NCI-H526 treated with DMSO at 0.1 percent for 48 hours (cell line): ENCODE measurements at places on chromosomes 7 and 10.

- DNase-seq = no peak
These were observed 9.9 kb downstream of the ARHGAP22 start for GRCh38 chr10:48594803-48595538.

GRCh38 chr7:95511716-95512260, 26.0 kb downstream of the ASB4 start:
- peak; percentile 45 for DNase-seq

GRCh38 chr7:22363756-22364422, 6.9 kb upstream of the RAPGEF5 start:
- DNase-seq = peak; percentile 96

DNA sequence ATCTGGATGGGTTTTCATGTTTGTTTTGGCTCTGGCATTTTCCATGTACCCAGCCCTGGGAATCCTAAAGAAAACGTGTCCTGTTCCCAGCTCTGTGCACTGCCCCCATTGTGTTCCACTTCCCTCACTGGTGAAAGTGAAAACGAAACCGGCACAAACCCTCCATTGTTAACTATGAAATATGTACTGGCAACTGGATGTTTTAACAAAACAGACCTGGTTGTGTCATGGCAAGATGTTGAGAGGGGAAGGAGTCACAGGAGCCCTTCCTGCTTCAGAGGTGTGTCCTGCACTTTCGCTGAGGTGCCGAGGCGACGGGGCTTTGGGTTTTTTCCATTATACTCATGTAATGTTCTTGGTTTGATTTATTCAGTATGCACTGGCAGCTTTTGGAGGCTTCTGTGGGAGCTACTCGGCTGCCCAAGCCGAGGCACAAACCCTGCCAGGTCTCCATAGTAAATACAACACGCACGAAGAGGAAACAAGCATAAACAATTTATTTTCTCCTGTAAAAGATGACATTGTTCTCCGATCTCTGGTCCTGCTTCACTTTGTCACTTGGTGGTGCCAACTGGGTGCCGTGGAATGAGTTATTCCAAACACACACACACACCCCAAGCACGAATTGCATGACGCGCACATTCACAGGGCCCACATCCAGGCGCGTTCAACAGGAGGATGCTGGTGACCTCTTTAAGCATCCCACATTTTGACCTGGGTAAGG, 118.2 kb downstream of the CDK6 start:
- DNase-seq = peak; percentile 37

GRCh38 chr7:187227-187927, 5.0 kb upstream of the FAM20C start:
- DNase-seq = no peak

DNA sequence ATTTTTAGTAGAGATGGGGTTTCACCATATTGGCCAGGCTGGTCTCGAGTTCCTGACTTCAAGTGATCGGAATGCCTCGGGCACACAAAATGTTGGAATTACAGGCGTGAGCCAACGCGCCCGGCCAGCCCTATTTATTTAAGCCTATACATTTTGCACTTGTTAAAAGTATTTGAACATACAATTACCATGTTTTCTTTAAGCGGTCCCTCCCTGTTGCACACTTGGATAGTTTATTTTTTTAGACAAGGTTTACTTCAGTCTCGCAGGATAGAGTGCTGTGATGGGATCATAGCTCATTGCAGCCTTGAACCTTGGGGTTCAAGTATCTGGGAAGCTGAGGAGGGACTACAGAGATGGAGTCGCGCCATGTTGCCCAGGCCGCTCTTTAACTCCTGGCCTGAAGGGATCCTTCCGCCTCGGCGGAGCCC, 35.7 kb upstream of the SRRM3 start:
- DNase-seq = no peak

DNA sequence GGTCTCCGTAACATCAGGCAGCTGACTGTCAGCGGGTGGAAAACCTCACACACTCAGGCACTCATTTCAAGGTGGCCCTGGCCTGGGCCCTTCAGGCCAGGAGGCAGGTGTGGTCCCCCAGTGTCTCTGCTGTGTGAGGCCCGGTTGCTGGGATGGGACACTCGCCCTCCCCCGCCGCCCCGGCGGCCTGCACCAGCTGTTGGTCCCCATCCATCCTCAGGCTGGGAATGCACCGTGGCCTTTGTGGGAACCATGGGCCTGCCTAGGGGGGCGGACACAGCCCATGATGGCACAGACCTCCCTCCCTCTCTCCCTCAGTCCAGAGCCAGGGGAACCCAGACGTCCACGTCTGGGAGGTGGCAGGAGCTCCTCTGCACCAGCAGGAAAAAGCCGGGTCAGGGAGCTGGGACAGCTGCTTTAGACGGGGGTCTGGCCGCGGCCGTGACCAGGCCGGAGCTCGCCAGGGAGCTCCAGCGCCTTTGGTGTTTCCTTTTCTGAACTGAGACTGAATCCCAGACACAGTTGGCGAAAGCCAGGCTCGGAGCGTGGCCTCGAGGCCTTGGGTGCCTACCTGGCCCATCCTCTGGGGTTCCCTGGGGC, 15.7 kb downstream of the ADGRA1 start:
- DNase-seq = no peak

DNA sequence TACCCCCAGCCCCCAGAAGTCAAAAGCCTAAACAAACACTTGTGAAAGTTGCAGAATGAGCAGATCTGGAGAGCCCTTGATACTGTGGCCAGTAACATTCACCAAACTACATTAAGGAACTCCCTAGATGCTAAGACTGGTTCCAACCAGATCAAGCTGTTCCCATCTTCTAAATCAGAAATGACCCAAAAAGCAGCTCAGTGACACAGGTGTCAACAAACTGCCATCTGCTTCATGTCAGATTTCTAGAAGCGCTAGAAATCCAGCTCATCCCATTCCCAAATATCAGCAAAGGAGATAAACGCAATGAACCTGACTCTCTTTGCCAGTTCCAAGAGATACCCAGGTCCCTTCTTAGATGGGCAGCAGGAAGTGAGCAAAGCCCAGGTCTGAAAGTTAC, 90.6 kb downstream of the GFRA1 start:
- DNase-seq = no peak

- DNase-seq = no peak
These were observed 884.5 kb upstream of the POT1 start for GRCh38 chr7:125814100-125814499.

- DNase-seq = no peak
These were observed 6.9 kb upstream of the PFKP start for GRCh38 chr10:3060481-3060889.

DNA sequence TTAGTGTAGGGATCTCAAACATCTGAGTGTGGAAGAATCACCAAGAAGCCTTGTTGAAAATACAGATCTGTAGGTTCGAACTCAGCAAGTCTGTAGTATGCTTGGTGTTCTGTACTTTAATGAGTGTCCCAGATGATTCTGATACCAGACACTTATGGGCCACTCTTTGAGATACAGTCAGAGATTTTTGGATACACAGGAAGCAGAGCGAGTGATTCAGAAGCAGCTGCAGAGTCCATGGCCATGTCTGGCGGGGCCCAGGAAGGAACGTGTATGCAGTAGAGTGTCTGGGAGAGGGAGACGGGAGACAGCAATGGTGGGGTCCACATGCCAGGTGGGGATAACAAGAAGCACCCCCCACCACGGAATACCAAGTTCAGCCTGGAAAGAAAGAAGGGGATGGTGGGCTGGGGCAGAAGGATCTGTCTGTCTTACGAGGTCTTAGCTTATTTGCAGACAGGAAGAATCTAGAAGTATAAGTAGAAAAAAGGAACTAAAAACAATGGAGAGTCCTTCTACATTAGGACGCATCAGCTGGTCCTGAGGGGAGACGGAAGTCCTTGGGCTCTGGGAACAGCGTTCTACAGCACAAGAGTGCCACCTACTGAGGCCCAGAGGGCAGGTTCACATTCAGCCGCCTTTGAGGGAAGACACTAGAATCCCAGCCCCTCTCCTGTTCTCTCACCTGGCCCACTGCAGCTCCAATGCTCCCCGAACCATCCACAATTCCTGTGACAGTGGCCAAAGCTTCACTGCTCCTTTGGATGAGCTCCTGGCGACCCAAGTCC, 55.4 kb downstream of the SLC37A3 start:
- DNase-seq = no peak

GRCh38 chr7:90459888-90460287, 9.6 kb upstream of the PTTG1IP2 start:
- no peak for DNase-seq

- no peak for DNase-seq
These were observed 69.0 kb downstream of the SEPTIN7 start for GRCh38 chr7:35869810-35870209.

- no peak for DNase-seq
These were observed 17.8 kb upstream of the C1GALT1 start for GRCh38 chr7:7164591-7164990.

DNA sequence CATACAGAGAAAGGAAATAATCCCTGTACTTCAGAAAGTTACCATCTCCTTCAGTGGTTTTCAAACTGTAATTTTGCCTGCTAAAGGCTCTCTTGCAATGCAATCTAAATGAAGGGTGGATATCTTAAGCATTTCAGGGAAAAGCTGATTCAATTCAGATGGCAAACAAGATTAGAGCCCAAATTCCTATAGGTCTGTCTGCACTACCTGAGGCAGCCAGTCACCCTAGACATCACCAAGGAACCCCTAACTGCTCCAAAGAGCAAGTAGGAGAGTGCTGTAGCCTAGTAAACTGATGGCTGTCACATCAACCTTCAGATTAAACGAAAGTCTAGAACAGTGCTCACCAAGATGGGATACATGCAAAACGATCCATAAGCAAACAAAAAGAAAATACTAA, 138.0 kb upstream of the ANK3 start:
- no peak for DNase-seq

GRCh38 chr7:40680657-40681056, 545.9 kb downstream of the SUGCT start:
- no peak for DNase-seq

- DNase-seq = no peak
These were observed 68.0 kb upstream of the MTPN start for GRCh38 chr7:136045181-136045580.

DNA sequence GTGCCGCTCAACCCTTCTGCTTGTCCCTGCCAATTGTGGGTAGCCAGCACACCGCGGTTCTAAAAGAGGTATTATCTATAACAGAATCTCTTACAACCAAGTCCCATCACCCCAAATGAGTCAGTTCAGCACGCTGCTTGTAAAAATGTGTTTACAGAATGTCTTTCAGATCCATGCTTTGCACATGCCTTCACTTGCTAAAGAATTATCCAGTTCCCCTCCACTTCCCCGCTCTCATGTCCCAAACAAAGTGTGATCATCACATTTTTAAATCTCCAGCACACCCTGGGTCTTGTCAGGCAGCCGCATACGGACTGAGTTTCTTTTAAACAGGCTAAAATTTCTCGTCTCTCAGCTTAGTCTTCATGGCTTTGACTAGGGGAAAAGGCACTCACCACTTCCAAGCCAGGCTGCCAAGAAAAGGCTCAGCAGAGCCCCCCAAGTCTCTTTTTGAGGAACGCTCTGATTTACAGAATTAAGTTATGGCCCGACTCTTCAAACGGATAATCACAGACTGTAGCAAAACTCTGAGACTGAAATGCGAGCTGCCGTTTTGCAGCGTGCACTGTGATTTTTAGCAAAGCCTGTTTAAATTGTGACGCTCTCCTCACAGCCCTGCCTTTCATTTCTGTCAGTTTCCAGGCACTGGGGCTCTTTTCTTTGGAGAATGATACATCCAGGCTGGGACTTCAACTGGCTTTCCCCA, 29.8 kb upstream of the FGFR2 start:
- DNase-seq = no peak

DNA sequence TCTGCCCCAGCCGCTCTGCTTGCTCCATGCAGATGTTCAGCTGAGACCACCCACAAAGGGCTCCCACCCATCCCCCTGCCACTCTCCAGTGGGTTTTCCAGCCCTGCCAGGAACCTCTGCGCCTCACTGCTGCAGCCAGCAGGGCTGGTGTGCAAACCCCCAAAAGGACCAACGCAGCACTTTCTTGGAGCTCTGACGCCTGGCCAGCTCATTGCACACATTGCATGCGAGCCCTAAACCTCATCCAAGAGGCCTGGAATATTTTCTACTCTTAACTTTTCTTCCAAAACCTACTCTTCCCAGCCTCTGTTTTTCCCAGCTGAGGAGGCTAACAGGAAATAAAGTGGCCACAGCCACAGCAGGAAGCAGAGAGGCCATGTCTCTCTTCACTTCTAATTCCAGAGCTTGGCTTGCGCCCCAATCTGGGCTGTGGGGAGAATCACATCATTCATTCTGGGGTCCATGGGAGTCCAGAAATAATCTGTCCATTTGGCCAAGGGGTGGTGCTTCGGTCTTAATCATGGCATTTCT, 4.6 kb upstream of the FAM170B start:
- no peak for DNase-seq

- DNase-seq = no peak
These were observed 138.5 kb upstream of the AOAH start for GRCh38 chr7:36862771-36863261.

DNA sequence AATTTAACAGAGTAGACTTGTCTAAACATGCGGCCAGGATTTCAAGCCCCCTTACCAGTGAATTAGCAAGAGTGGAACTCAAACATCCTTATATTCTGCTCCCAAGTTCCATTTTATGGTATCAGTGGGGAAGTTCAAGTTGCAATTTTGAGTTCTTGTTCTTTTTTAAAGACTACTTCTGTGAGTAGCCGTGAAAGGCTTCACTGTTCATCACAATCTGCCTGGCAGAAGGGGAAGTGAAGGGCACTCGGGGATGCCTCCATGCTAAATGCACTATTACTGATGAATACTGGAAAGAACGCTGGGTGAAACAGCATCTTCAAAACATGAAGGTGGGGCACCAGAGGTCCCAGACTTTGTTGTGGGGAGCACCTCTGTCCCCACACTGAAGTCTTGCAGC, 22.4 kb upstream of the FGL2 start:
- no peak for DNase-seq

- no peak for DNase-seq
These were observed 36.1 kb upstream of the CCNY start for GRCh38 chr10:35300063-35300699.

- DNase-seq = no peak
These were observed 57.1 kb downstream of the CHRM2 start for GRCh38 chr7:136925556-136925955.

DNA sequence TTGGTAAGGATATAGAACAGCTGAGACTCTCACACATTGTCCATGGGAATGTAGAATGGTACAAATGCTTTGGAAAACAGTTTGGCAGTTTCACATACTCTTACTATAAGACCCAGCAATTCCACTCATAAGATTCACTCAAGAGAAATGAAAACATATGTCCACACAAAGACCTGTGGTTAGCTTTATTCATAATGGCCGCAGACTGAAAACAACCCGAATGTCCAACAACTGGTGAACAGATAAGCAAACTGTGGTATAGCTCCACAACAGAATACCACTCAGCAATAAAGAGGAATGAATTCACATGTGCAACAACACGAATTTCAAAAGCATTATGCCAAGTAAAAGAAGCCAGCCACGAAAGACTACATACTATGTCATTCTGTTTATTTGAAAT, 33.5 kb upstream of the CUL1 start:
- DNase-seq = no peak

GRCh38 chr7:26413007-26413691, 121.5 kb downstream of the SNX10 start:
- DNase-seq = no peak

GRCh38 chr10:59090817-59091622, 85.4 kb upstream of the PHYHIPL start:
- DNase-seq = no peak
